ENCODE measurements at places on chromosomes 6 and 20.

DNA sequence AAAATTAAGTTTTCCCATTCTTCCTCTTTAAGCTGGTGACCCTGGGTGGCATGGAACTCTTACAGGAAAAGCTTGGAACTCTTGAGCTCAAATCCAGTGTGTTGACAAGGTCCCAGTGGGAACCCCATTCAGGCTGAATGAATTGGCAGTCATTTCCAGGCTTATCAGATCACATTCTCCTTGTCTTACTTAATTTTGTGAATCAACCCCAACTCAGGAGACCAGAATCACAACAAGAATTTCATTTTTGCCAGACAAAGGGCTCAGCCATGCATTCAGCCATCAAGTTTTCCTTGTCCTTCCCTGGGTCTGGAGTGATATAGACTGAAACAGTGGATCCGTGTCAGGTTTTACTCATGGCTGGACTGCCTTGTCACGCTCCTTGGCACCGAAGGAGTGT is 92.1 kb upstream of the EEF1E1 start:
- no peak for DNase-seq

DNA sequence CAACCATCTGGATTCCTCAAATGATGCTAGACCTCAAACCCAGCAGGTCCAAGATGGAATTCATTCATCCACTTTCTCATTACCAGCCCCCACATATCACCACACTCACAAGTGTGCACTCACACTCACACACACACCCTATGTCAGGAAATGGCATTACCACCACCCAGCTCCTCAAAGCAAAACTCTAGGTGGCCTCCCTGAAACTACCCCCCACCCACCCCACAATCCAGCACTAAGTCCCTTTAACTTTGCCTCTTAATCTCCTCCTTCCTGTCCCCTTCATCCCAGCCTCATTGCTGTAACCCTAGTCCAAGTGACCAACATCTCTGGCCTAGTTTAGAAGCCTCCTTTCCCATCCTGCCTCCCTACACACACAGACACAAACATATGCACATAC is 109.4 kb downstream of the TNFAIP3 start:
- no peak for DNase-seq

DNA sequence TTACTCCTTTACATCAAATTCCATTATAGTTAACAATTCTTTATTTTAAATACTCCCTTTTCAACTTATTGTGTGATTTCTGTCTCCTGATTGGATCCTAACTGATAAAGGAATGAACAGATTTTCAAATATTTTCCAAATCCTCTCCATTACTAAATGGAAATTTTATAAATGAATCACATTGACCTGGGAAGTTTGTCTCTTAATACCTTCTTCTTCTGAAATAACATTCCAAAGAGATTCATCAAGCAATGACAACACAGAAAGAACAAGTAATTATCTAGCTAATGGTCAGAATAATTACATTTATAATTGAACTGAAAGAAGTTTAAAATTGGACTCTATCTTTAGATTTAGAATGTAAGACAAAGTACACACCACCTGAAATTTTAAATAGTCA is 515.4 kb upstream of the PTCHD4 start:
- DNase-seq = no peak

- DNase-seq = no peak
Observed at GRCh38 chr6:166567107-166567506, 19.4 kb downstream of the RAMACL start.

GRCh38 chr6:98769546-98769945 is 64.8 kb upstream of the POU3F2 start:
- DNase-seq = no peak

GRCh38 chr6:25463441-25463840 is 184.3 kb downstream of the CARMIL1 start:
- DNase-seq = no peak

DNA sequence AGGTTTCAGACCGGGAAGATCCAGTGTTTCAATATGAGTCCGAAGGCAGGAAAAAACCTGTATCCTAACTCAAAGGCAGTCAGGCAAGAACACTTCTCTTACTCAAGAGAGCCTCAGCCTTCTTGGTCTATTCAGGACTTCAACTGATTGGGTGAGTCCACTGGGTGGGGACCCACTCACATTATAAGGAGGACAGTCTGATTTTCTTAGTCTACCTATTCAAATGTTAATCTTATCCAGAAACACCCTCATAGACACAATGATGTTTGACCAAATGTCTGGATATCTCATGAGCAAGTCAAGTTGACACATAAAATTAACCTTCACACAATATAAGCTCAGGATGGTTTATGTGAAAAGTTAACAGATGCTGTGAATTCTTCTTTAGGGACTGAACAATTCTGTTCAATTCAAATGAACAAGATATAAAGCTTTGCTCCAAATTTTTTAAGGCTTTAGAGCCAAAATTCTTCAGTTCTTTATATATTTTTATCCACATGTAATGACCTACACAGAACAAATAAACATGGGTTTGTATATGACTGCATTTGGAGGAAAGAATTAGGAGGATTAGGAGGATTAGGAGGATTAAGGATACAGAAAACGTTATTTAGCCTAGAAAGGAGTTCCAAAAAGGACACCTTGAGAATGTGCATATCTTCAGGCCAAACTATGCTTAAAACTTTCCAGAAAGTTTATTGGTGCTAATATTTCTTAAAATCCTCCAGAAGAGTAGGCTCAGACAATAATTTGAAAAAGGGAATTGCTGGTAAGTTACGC is 35.3 kb upstream of the LAMA2 start:
- DNase-seq = no peak

GRCh38 chr6:20929283-20929682 is 395.0 kb downstream of the CDKAL1 start:
- DNase-seq = no peak

GRCh38 chr6:131357501-131357900 is 215.5 kb upstream of the ARG1 start:
- no peak for DNase-seq

DNA sequence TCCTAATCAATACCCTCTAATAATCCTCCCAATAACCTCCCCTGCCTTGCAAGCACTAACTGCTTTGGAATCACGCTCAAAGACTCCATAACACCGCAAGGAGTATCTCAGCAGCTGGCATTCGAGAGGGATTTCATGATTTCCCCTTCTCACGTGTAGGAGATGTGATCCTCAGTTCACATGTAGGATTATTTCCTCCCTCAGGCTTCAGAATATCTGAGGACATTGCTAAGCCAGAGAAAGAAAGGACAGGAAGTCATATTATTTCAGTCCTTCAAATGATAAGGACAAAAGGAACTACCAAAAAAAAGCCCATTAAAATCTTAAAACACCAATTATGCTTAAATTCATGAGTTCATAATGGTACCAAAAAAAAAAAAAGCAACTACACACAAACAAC is 122.9 kb downstream of the NFATC2 start:
- DNase-seq = no peak

DNA sequence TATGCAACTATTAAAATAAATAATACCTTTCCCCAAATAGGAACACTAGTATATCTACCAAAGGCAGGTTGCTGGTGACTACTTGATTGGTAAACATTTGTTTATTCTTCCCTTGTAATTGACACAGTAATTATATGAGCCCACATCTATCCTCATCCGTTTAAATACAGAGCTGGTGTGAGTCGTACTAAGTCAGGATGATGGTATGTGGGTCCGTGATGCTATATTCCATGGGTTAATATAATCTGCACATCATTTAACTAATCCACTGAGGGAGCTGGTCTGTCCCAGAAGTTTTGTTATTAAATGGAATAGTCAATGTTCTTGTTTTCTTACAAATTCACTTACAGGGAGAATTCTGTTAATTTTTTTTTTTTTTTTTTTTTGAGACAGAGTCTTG is 164.0 kb upstream of the AGPAT4 start:
- no peak for DNase-seq

DNA sequence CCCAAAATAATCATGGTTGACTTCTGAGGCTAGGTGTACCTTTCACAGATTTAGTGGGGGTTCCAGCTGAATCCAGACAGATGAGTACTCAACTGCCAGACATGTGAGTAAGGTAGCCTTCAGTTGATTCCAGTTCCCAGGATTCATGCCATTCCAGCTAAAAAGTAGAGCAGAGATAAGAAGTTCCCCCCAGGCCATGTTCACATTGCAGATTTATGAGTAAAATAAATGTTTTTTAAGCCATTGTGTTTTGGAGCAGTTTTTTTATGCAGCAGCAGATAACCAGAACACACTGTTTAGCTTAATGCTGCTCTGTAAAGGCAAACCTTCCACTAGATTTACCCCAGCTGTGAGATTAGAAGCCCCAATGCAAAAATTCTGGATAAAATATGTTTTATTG is 245.0 kb downstream of the RFPL4B start:
- no peak for DNase-seq

- DNase-seq = no peak
Observed at GRCh38 chr6:68729377-68729903, 94.4 kb downstream of the ADGRB3 start.

GRCh38 chr6:136526937-136527336 is 23.3 kb downstream of the MAP7 start:
- no peak for DNase-seq

DNA sequence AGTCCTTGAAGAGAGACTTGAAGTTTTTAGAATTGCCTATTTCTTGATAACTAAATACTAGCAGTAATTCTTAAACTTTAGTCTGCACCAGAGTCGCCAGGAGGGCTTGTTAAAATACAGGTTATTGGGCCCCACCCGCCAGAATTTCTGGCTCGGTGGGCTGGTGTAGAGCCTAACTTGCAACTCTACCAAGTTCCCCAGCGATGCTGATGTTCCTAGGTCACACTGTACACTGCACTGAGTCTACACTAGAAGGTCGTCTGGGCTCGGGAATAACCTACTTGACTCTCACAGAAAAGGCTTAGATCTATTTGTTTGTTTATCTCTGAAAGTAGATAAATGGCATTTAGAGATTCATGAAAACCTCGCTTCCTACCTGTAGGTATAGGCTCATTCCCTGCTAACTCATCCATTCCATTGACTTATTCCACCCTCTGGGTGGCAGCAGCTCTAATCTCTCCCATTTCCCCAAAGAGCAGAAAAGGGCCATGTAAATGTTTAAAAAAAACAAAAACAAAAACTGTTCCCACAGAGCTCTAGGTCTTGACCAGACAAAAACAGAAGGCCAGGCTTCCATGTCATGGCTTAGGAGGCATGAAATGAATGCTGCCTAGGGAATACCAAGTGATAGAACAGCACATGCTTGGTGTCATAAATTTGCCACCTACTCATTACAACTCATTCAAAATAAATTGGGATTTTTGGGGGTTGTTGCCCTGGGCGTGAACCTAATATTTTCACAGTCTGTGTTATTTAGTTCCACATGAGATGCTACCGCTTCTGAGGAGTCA is 292.1 kb downstream of the ADGB start:
- DNase-seq = no peak

- DNase-seq = no peak
Observed at GRCh38 chr6:2385471-2385983, 140.1 kb upstream of the GMDS start.

- DNase-seq = no peak
Observed at GRCh38 chr20:42531508-42531961, 658.2 kb downstream of the PTPRT start.

GRCh38 chr6:85726206-85726605 is 83.5 kb upstream of the SYNCRIP start:
- DNase-seq = no peak

DNA sequence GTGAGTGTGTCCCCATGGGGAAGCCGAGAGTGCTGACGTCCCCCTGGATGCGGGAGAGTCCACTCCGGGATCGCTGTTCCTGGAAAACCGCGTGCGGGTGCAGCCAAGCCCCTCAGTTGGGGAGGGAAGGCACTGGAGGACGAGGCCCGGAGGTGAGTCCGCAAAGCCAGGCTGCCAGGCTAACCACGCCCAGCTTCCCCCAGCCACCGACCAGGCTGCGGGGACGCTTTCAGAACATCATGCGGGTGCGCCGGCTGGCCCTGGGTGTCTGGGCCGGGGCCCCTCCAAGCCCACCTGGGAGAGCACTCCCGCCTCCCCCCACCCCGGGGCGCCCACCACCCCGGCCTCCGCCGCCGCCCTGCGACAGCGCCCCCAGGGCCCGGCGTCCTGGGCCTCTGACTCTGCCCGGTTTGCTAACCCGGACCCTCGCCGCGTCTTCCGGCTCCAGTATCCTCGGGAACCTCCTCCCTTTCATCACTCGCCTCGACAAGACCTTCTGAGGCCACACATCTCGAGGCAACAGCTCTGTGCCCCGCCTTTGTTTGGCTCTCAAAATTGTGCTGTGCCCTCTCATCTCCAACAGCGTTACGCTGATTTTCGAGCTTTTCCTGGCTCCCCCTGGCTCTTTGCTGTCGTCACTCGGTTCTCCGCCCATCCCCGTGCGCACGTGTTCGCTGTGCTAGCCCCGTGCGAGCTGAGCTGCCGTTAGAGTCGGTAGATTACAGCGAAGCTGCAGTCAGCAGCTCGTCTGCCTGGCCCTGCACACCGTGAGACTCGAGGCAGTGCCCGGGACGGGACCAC is 47.1 kb upstream of the ENTPD6 start:
- peak; percentile 35 for DNase-seq

- DNase-seq = no peak
Observed at GRCh38 chr6:7697820-7698623, 27.9 kb upstream of the BMP6 start.

DNA sequence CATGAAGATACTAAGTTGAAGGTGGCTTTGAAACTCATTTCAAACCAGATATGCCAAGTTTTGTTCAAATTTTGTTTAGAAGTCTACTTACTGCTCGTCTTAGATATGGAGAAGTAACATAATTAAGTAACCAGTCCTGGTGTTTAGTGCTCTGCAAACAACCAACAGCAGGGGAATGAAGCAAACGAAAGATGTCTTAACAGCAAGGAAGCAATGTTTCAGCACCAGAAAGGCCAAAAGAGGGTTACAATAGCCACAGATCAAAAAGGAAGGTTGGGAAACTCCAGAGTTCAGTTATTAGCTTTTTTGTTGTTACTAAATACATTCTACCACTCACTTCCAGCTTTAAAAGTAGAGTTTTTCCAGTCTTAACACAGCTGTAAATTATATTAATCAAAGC is 45.1 kb downstream of the LHFPL5 start:
- DNase-seq = no peak

DNA sequence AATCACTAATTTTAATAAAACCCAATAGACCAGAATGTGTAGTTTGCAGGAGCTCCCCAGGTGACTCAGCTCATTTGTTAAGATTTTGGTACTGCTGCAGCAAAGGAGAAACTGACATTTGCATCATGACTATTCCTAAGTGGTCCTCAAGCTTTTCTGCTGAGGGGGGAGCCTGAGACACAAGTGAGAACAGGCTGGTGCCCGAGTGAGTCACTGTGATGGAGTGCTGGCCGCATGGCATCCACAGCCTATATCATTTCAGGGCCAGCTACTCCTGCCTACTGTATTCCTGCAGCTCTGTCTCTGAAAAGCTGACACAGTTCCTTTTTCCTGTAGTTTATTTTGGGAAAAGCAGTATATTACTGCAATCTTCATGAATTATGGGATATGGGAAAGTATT is 113.7 kb upstream of the ENPP5 start:
- no peak for DNase-seq

DNA sequence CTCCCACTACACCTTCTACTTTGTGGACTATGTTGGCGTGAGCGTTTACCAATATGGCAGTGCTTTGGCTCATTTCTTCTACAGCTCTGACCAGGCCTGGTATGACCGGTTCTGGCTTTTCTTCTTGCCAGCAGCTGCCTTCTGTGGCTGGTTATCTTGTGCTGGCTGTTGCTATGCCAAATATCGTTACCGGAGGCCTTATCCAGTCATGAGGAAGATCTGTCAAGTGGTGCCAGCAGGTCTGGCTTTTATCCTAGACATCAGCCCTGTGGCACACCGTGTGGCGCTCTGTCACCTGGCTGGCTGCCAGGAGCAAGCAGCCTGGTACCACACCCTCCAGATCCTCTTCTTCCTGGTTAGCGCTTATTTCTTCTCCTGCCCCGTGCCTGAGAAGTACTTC is 16.5 kb upstream of the EFHC1 start:
- no peak for DNase-seq

Measured in activated CD8-positive, alpha-beta memory T cell treated with anti-CD3 and anti-CD28 coated beads for 1 hour (primary cell).